ENCODE measurements at places on chromosomes 12 and 14.

- no peak for DNase-seq
Observed at GRCh38 chr12:124392667-124393413, 97.9 kb downstream of the RFLNA start.

GRCh38 chr14:76050797-76051392 is 65.3 kb downstream of the IFT43 start:
- DNase-seq, result peak; percentile 58

GRCh38 chr14:22997676-22998323 is 12.1 kb downstream of the C14orf93 start:
- no peak for DNase-seq

DNA sequence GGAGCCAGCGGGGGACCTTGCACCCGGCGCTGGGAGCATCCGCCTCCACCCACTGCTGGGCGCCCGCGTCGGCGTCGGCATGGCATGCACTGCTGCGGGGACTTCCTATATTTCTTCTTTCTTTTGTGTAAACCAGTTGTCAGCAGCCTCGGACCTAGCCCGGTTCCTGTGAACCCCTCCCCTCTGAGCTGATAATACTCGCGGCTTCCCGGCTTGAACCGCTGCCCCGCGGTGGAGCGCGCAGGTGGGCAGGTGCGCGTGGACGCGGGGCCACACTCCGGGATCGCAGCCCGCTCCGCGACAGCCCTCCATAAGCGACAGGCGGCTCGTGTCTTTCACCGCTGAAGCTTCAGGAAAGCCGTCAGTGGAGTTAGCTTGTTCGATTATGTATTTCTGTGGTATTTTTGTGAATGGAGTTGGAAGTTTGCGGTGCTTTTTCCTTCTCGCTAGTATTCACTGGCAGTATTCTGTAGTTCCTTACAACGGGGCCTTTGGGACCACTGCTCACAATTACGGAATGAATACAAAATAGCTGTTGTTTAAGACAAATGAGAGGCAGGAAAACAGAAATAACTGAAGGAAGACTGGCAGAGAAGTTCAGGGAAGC is 870 bp downstream of the BMAL2 start:
- DNase-seq, result peak; percentile 12

GRCh38 chr12:58804749-58805148 is 115.6 kb downstream of the LRIG3 start:
- no peak for DNase-seq

GRCh38 chr12:49959685-49960473 is 1.8 kb upstream of the AQP5 start:
- DNase-seq, result no peak

- no peak for DNase-seq
Observed at GRCh38 chr12:86290615-86291014, 34.4 kb upstream of the MGAT4C start.

DNA sequence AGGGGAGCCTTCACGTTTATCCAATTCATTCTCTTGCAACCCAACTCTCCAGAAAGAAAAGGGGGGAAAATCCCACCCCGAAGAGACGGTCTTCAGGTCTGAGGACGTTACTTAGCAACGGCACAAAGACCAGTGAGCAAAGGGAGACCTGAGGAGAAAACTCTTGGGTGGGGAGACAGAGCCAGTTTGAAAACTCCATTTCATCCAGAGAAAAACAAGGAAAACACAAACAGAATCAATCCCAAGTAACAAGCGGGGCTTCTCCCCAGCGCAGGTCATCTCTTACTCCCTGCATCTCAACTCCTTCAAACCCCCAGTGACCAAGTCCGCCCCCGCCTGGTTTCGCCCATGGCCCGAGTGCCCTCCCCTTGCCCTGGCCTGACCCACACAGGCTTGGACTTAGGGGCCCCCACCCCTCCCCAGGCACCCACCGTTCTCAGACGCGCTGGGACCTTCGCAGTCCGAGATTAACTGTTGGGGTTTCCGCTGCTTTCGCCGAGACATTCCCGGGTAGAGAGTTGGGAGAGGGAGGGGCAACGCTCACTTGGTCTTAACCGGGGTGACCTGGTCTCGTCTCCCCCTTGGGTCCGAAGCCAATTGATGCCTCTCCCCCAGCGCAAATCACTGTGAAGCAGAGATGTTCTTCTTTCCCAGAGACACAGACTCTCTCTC is 10.4 kb upstream of the SALL2 start:
- DNase-seq, result no peak

GRCh38 chr12:109915171-109916040 is 15.3 kb downstream of the TCHP start:
- DNase-seq, result no peak

DNA sequence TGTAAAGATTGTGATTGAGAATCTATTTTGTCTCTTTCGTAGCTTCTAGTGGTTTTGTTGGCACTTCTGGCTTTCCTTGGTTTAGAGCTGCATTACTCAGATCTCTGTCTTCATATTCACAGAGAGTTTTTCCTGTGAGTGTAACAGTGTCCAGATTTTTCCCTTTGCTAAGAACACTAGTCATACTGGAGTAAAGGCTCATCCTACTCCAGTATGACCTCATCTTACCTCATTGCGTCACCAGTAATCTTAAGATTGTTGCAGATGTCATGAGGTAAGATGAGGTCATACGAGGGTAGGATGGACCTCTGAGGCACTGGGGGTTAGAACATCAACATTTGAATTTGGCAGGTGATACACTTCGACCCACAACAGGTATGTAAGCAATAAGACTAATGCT is 461.2 kb downstream of the FLRT2 start:
- DNase-seq, result no peak

DNA sequence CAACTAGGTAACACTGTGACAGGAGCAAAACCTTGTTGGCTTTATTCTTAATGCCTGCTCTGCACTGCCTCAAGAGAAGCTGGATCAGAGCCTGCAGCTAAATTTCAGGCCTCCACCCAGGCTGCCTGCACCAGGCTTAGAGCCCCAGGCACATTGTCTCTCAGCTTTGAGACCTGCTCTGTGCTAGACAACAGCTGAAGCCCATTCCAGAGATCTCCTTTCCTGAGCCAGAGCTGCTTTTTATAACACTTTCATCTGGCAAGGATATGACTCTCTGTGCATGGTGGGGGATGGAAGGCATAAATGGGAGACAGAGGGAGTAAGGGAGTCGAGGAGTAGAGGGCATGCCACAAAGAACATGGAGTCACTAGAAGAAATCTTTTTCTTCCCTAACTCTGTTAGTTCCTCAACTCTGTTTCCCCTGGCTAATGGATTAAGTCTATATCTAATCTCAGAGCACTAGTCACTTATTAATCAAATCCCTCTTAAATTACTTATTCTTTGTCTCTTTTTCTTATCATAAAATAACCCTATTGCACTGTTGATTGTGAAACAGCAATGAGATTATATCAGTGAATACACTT is 27.1 kb upstream of the LUM start:
- no peak for DNase-seq

- DNase-seq, result no peak
Observed at GRCh38 chr12:3022411-3022810, 54.8 kb upstream of the TSPAN9 start.

DNA sequence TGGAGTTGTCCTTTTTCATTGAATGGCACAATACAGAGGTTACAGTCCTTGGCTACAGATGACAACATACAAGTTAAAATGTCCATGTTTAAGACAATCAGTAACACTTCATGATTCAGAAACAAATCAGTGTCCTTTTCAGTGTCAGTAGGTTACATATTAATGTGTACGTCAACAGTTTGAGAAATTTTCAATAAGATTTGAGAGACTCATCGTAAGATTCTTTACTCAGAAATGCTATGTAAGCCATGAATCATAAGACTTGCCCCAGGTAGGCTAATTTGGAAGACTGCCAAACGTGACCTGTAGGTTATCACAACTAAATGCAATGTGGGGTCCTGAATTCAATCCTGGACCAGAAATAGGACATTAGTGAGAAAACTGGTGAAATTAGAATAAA is 3.5 kb downstream of the RDH12 start:
- DNase-seq, result no peak

DNA sequence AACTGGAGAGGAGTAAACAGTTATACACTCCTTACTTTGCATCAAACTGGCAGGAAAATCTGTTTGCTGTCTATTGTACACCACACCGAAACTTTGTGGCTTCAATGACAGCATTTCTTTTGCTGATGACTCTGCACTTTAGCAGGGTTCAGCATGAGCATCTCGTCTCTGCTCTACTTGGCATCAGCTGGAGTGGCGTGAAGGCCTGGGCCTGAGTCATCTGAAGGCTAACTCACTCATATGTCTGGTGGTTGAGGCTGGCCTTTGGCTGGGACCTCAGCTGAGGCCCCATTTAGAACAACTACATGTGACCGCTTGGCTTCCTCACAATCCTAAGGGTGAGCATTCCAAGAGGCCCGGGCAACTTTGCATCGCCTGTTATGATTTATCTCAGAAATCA is 28.7 kb upstream of the REP15 start:
- DNase-seq, result no peak

DNA sequence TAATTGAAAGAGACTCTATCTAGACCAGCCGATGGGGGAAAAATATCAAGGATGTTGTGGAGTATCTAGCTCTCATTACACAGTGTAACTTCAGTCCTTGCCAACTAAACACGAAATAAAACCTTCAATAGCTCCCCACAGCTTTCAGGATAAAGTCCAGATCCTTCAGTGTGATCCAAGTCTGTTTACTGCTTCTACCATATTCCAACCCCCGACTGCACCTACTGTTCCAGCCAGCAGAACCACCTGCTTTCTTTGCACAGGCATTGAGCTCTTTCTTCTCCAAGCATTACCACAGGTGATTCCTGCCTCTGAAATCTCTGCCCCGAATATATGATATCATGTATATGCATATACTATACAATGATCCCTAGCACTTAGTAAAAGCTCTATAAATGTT is 2.2 kb upstream of the LRRC23 start:
- no peak for DNase-seq

- no peak for DNase-seq
Observed at GRCh38 chr14:64060648-64061096, 207.9 kb downstream of the SYNE2 start.

DNA sequence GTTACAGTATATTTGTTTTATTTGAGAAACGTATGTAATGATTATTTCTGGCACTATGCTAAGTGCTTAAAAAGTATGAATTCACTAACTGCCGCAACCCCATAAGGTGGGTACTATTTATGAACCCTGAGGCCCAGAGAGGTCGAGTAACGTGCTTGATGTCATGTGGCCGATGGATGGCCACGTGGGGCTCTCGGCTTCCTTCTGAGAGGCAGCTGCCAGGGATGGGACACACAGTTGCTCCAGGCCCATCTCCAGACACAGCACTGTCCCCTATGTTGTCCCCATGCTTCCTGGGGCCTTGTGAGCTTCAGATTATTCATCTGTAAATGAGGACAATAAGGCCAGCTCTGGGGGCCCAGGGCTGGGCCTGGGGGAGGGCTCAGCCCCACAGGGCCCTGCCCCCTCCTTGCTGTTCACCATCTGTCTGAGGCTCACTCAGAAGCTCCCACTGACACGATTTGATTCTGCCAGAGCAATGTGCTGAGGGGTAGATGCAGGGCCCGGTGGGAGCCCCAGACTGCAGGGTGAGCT is 115.0 kb downstream of the CALM1 start:
- DNase-seq, result no peak

GRCh38 chr14:52873065-52873464 is 77.8 kb downstream of the FERMT2 start:
- no peak for DNase-seq

- DNase-seq, result no peak
Observed at GRCh38 chr14:40955131-40955505, 651.6 kb upstream of the LRFN5 start.

DNA sequence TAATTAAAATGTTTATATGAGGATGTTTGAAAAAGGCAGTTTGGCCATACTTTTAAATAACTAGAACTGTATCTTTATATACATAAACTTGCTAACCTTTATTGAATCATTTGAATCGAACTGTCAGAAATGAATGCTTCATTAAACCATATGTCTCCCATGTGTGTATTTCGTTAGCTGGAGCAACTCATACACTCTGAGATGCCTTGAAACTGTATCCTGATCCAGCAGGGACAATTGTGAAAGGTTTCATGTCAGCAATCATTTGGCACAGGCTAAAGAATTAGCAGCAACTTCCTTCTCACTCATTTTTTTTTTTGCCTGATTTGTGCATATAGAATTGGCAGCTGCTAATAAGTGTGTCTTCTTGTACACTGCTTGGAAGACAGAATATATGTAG is 109.9 kb downstream of the NAV3 start:
- DNase-seq, result no peak

DNA sequence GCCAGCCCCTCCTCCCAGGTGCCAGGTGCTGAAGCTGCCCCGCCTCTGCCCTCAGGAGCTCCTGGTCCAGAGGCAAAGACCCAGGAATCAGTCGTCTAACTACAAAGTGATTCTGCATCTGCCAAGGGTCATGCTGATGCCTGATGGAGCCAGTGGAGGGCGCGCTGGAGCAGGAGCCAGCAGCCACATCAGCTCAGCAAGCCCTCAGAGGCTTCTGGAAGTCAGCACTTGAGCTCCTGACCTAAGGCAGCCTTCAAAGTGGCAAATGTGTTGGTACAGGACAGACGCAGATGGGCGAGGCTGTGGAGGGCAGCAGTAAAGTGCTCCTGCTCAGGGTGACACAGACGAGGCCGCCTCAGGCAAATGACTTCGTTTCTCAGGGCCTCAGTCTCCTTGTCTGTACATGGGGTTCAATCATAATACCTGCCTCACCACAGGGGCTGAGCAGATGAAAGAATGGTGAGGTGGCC is 10.9 kb downstream of the C12orf43 start:
- peak; percentile 50 for DNase-seq

DNA sequence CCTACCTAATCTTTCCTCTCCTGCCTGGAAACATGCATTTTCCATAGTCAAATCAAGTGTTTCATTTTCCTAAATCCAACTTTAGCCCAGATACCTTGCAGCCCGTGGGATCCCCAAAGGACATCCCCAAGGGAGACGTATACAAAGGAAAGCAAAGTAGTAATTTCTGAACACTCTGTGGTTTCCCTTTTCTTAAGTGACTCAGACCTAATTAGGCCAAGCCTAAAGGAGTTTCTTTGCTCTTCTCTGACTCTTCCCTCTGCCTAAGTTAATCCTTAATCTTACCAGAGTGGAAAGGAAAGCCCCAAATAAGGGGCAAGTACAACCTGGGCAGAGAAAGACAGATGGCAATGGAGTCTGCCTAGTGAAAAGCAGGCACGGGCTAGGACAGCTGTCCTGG is 250.3 kb downstream of the SPTSSA start:
- no peak for DNase-seq
